ENCODE measurements at places on chromosomes 6 and 20. TPM values are rescaled to one million over a fixed set of nuclear protein-coding genes. Genes with fewer than 3 reads are reported as not detected.

DNA sequence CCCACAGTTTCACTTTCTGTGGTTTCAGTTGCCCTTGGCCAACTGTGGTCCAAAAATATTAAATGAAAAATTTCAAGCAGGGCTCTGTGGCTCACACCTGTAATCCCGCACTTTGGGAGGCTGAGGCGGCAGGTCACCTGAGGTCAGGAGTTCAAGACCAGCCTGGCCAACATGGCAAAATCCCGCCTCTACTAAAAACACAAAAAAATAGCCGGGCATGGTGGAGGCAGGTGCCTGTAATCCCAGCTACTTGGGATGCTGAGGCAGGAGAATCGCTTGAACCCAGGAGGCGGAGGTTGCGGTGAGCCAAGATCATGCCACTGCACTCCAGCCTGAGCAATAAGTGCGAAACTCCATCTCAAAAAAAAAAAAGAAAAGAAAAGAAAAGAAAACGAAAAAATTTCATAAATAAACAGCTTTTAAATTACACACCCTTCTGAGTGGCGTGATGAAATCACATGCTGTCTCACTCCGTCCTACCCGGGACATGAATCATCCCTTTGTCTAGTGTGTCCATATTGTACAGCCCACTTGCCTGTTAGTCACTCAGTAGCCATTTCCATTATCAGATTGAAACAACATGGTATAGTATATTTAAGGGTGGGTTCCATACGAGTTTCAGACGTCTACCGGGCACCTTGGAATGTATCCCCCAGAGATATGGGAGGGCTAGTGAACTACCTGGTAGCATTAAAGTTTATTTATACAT lies 11.7 kb downstream of the PTPRK start:
- H3K4me1 ChIP-seq: peaks cover 32% of the 10 kb centered on the region
- no peak overlapping the region for H3K4me3 ChIP-seq

GRCh38 chr6:75334266-75335040 lies 49.9 kb upstream of the TMEM30A start:
- H3K27ac ChIP-seq: peak overlapping the region; percentile 63
- no peaks in the 10 kb centered on the region for H3K27me3 ChIP-seq
- no peaks in the 10 kb centered on the region for H3K36me3 ChIP-seq

GRCh38 chr6:56758120-56758519 lies 115.4 kb upstream of the DST start:
- DNase-seq: no peak
- peaks cover 20% of the 10 kb centered on the region for H3K4me1 ChIP-seq
- H3K27ac ChIP-seq: peak overlapping the region; percentile 52
- no peaks in the 10 kb centered on the region for H3K36me3 ChIP-seq
- H3K4me3 ChIP-seq: no peak overlapping the region

MYL9 gene
- 410 TPM for total RNA-seq

TBXT gene
- not detected for total RNA-seq

DNA sequence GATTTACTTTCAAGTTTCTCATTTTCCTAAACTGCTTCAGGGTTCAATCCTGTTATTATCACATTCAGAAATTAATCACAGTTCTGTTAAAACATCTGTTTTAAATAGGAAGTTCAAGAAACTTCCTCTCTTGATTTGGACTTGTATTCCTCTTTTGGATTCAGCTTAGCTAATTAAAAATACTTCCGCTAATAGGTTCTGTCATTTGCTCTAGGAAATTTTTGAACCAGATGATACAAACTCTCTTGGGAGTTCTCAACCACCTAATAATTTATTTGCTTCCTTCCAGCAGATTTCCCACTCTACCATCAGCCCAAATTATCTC lies 15.9 kb upstream of the TMEM30A start:
- no peak for DNase-seq
- no peak overlapping the region for H3K27ac ChIP-seq
- H3K4me3 ChIP-seq: no peak overlapping the region
- H3K4me1 ChIP-seq: peaks cover 18% of the 10 kb centered on the region
- H3K36me3 ChIP-seq: no peaks in the 10 kb centered on the region
- no peaks in the 10 kb centered on the region for H3K27me3 ChIP-seq

DNA sequence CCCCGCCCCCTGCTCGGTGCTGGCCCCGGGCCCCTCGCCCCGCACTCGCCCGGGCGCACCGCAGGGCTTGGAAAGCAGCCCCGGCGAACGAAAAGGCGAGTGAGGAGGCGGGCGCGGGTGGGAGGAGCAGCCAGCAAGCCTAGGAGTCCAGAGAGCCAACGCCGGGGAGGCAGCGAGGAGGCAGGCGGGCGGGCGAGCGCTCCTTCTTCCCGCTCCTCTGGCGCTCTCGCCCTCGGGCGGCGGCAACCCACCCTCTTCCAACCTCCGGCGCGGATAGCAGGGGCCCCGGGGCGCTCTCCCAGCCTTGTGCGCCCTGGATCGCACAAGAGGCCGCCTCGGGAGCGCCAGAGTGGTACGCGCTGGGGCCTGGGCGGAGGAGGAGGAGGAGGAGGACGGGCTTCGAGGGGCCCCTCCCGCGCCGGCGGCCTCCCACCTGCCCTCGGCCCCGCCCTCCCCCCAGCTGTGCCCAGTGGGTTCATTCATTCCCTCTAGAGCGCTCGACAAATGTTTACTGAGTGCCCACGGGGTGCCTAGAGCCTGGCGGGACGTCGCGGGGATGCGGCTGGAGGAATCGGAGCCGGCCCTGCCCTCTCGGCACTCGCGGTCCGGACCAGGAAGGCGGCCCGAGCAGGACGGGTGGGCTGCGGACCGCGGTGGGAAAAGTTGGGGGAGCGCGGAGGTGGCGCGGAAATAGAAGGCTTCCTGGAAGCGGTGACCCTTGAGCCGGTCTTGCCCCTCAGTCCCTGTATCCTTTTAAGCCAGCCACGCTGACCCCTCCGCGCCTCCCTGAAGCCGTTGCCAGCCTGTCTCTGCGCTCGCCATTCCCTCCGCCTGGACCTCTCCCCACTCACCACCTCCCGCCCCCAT lies at the start of gene BMP7:
BMP7 (minus strand) TSS at position 351 of the 867 bp plus-strand sequence. CDS start 519 bp downstream, outside the sequence.
- H3K36me3 ChIP-seq: no peaks in the 10 kb centered on the region
- no peaks in the 10 kb centered on the region for H3K4me1 ChIP-seq
- no peak within 1 kb of the TSS for H3K27ac ChIP-seq
- peak within 1 kb of the TSS; percentile 29 for H3K4me3 ChIP-seq
- DNase-seq: no peak

DNA sequence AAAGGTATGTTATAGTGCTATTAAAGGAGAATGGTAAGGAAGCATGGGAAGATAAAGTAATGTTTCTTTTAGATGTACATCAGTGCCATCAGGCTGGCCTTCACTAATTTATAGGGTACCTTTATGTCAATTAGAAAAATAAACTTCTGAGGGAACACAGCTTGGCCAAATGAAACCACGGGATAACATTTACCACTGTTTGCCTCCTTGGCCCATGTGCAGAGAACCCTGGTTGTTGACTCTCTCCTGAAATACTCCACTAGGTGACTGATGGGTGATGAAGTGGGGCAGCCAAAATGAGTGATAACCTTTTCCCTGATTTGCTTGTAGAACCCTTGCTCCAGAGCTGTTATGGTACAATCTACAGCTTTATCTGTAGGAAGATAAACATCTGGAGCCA lies 9.5 kb downstream of the TRIM38 start:
- no peak overlapping the region for H3K4me3 ChIP-seq
- no peak overlapping the region for H3K27ac ChIP-seq
- no peak for DNase-seq
- H3K27me3 ChIP-seq: no peaks in the 10 kb centered on the region

DNA sequence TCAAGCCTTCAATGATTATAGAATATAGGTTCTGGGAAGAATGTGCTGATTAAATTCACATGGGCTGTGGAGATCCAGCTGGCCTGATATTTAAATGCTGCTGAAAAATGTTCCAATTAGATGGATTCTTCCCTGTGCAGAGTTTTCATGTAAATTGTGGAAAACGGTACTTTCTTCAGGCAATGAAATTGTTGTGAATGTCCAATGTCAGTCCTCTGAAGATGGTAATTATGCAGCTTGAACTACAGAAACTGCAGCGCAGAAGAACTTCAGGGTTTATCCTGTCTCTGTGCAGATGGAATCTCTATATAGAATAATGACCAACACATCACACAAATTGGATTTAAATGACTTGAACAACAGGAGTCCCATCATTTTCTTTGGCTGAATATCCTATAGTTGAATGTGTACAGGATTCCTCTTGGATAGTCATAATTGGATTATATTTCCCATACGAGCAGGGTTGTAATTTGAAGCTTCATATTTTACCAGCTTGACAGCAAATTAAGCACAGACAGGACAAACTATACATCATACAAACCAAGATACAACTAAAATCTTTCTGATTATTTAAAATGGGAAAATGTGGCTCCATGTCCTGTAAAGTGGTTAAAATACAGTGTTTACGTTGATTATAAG lies 82.3 kb downstream of the CAP2 start:
- H3K4me1 ChIP-seq: peaks cover 3% of the 10 kb centered on the region
- H3K27me3 ChIP-seq: no peaks in the 10 kb centered on the region
- no peak for DNase-seq
- no peak overlapping the region for H3K4me3 ChIP-seq

SCP2D1 gene
- not detected for total RNA-seq

DNA sequence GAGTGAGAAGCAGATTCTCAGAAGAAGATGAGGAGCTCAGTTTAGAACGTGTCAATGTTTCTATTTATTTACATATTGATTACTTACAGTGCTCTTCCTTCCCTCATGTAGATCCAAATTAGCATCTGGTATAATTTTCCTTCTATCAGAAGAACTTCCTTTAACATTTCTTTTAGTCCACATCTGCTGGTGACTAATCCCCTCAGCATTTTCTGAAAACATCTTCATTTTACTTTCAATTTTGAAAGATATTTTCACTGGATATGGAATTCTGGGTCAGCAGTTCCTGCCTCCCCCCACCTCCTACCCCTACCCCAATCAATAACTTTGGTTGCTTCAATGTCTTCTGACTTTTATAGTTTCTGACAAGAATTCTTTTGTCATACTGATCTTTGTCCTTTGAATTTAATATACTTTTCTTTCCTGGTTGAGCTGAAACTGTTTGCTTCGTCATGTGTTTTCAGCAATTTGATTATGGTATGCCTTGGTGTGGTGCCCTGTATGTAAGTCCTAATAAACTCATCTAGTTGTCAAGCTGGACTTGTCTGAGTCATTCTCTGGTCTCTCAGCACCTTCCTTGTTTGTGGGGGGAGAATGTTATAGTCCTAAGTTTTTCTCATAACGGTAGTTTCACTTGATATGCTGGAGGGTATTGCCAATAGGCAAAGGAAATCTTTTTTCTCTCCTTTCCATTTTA lies 57.0 kb downstream of the SMPDL3A start:
- H3K4me1 ChIP-seq: no peaks in the 10 kb centered on the region
- H3K27me3 ChIP-seq: no peaks in the 10 kb centered on the region
- H3K36me3 ChIP-seq: no peaks in the 10 kb centered on the region
- no peak for DNase-seq
- H3K27ac ChIP-seq: no peak overlapping the region
